ENCODE measurements at places on chromosomes 5 and 9.

DNA sequence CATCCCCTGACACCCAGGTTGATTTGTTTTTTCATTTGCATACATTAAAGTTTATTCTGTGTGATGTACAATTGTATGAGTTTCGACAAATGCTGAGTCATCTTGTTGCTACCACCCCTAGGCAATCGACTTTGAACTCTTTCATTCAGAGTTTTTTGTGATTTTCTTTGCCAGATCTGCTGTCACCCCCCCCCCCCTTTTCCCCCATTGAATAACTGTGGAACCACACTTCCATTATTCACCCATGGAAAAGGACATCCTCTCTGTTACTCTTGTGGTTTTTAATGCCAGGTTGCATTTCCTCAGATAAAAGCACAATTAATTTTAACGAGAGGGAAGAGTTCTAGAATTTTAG lies 13.7 kb upstream of the FAM120AOS start:
- no peak for DNase-seq

DNA sequence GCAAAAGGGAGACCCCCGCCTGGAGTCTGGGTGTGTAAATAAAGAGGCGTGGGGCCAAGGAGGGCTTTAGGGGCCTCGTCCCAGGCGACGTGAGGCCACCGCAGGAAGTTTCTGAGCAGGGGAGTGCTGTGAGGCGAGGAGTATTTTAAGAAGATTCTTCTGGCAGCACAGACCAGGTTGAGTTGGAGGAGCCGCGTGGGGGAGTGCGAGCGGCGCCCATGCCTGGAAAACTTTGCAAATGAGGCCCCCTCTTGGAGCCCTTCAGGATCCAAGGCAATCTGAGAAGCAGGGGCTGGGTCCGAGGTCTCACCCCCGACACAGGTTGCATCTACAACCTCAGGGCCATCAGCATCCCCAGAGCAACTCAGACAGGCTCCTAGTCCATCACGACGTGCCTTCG lies 24.3 kb upstream of the CPLX2 start:
- DNase-seq: no peak

DNA sequence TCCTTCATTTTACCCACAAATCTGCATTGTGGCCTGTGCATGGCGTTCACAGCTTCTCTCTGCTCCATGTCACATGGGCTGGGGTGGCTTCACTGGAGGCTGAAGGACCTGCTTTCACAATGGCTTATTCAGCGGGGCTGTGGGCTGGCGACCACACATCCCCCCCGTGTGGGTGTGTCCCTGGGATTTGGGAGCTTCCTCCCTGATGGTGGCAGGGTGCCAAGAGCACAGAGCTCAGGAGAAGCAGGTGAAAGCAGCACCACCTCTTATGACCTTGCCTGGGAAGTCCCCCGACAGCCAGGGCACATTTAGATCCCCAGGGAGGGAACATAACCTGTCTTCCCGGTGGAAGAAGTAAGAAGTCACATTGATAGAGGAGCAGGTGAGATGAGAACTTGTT lies 5.0 kb upstream of the MED10 start:
- no peak for DNase-seq

- no peak for DNase-seq
Measured at GRCh38 chr5:150253416-150254208, 36.0 kb downstream of the CAMK2A start.

DNA sequence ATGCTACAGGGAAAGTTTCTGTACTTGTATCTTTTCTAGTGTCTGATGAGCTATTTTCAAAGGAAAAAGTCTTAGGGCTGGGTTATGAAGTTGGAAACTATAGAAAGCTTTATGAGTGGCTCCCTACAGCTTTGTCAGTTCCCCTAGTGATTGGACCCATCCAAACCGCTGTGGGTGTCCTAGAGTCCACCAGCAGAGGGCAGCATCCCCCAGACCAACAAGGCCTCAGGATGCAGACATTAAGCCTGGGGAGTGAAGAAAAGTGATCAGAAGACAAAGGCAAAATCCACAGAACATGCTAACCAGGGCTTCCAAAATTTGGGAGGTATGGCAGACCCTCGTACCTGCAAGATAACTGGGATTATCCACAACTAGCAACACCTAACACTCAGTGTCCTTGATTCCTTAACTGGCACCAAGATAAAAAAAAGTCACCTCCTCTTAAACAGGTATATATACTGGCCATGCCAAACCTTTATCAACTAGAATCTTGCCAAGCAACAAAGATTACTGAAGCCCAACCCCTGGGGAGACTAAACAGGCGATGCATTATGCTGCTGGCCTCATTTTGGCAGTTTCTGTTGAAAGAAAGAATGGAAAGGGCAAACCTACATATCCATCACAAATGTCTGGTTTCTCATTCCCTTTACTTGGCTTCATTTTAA lies 110.4 kb upstream of the NR5A1 start:
- DNase-seq: peak; percentile 65

GRCh38 chr5:135030956-135031812 lies 2.8 kb downstream of the PITX1 start:
- no peak for DNase-seq

DNA sequence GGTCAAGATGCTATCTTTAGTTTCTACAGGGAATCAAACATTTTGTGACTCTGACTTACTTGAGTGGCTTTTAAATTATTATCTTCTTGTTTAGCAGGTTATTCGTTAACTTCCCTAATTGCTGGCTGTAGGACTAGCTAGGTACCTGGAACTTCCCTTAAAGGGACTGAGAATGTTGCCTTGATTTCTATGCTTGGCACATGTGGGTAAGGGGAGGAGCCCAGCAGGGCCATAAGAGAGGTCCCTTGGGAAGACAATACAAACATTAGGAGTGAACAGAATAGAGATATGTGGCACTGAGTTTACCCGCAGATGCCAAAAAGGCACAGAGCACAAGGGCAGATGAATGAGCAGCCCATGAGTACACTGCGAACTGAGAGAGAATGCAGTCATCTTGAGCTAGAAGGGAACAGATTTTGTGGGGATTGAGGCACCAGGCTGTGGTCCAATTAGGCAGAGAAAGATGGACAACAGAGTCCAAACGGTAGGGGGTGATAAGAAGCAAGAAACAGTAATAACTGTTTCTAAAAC lies 9.8 kb downstream of the CKMT2 start:
- DNase-seq: no peak

DNA sequence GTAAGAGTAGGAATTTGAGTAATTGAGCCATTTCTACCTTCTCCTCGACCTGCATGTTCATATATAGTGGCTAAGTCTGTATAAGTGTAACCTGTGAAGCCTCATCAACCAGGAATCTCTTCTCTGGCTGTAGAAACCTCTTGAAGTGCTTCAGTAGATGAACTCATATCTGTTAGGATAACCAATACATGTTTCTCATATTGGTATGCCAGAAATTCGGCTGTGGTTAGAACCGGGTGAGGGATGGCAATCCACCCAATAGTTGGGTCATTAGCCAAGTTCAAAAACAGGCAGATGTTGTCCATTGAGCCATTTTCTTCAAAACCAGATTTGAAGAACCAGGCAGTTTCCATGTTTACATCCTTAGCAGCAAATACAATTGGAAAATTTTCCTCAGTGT lies 28.9 kb upstream of the GSN start:
- no peak for DNase-seq

DNA sequence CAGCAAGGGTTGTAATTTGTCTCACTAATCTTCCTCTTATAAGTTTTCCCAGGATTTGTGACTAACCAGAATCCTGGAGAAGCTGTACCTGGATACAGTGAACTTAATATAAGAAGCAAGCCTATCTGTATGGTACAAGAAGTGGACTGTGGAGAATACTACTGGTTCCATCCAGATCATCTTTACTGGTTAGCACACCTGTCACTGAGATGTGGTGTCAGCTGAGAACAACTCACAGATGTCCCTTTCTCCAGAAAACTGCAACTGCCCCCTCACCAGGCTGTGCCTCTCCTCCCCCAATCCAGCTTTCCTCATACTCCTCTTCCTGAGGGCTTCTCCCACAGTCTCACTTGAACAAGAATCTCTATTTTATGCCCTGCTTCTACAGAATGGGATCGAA lies 4.9 kb downstream of the FBXO10 start:
- DNase-seq: no peak

GRCh38 chr9:392077-392804 lies 177.6 kb downstream of the DOCK8 start:
- DNase-seq: no peak

GRCh38 chr9:138099803-138100598 lies 222.4 kb downstream of the CACNA1B start:
- no peak for DNase-seq

- no peak for DNase-seq
Measured at GRCh38 chr9:136354592-136355085, 8.9 kb downstream of the DNLZ start.

- DNase-seq: no peak
Measured at GRCh38 chr5:45774528-45774927, 78.3 kb upstream of the HCN1 start.

DNA sequence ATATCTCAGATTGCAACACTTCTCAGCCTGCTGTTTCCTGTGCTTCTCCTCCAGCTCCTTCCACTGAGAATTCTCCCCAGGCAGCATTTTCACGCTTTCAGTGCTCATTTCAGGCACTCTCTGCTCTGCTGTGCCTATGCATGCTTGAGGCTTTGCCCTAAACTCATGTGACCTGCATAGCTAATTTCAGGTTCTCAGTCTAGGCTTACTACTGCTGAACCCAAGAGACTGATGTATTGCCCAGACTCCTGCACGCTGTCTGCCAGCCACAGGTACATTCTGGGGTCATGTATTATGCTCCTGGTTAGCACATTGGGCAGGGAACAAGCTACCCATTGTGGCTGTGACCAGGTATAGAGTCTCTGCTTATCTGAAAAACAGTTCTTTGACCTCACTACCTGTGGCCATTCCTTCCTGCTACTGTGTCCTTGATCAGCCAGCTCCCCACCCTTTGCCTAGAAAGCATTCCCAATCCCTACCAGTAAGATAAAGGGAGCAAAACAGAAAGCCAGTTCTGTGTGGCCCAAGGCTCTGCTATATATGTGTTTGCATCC lies 34.7 kb downstream of the PIP5K1B start:
- DNase-seq: no peak

- DNase-seq: no peak
Measured at GRCh38 chr9:96215841-96216240, 86.1 kb downstream of the HSD17B3 start.

DNA sequence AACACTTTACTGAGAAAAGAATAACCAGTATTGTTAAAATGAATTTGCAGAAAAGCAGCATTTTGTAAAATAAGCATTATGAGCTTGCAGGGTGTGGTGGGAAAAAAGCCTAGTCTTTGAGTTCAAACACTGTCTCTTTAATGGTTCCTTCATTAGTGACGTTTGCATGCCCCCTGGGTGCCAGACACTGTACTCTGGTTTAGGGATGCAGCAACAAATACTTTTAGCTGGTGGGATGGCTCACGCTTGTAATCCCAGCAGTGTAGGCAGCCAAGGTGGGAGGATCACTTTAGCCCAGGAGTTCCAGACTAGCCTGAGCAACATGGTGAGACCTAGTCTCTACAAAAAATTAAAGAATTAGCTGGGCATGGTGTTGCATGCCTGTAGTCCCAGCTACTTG lies 62.3 kb downstream of the MAST4 start:
- DNase-seq: no peak

- no peak for DNase-seq
Measured at GRCh38 chr9:112496074-112496722, 9.6 kb downstream of the KIAA1958 start.

DNA sequence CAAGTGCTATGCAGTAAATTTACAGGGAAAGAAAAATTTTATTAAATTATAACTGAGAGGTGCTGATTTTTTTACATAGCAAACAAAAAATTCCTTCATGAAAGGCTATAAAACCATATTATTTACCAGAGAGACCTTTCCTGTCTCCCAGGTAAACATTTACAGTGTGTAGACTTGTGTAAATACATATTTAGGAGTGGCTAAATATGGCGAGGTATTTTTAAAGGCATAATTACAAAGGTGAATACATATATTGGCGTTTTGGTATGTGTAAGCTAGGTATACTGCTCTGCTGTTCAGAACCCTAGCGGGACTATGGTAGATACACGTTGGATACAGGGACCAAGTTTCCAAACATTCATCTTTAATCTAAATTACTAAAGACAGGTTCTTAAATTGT lies 170.6 kb upstream of the MEF2C start:
- DNase-seq: no peak

GRCh38 chr9:130701059-130702022 lies 7.8 kb downstream of the EXOSC2 start:
- DNase-seq: peak; percentile 63

GRCh38 chr5:132226516-132227234 lies 978 bp downstream of the P4HA2 start:
- DNase-seq: no peak

- DNase-seq: no peak
Measured at GRCh38 chr9:127537014-127537413, 75.1 kb upstream of the STXBP1 start.

DNA sequence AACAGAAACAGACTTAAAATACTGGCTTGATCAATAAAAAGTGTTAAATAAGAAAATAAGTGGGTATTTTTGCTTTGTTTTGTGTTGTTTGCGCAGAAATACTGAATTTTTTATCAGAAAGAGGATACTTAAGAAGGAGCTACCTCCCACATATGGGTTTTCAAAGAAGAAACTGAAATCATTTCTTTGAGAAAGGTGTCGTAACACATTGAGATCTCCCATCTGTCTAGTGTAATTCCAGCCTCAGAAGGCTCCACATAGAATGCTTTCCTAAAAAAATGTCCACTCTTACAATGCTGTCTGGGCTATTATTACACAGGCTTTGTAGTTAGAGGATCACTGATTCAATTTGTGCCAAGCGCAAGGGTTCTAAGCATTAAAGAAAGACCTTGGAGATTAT lies 226.2 kb downstream of the EPB41L4A start:
- DNase-seq: no peak

DNA sequence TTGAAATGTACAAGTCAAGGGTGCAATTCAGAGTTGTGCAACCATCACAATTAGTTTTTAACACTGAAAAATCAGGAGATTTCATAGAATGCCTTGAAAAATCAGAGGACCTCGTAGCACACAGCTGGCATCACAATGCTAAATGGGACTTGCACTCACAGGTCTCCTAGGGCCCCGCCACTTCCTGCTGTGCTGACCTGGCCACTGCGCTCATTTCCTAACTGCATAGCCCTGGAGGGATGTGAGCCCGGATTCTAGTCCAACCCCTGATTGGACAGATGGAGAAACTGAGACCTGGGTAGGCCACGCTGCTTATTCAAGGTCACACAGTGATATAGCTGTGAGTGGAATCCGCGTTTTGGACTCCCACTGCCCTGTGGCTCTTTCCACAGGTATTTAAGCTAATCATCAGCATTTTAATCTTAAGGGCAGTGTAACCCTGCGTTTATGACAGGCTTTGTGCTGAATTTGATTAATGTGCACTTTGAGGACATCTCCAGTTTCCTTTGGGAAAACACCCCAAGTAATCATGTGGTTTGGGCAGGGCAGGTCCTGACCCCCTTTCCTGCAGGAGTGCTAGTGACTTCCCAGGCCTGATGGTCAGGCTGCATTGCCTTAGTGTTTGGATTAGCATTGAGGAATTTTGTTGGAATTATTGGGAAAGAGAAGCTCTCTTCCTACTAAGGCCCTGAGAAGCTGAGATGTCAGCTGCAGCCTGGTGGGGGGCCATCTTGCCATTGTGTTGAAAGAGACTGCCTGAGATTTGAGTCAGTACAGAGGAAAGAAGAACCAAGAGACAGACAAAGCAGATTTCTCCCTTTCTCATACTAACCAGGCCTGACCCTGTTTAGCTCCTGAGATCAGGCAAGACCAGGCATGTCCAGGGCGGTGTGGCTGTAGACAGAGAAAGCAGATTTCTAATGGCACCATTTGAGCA lies 36.2 kb downstream of the STC2 start:
- DNase-seq: no peak

All from stimulated activated CD4-positive, alpha-beta T cell treated with anti-CD3 and anti-CD28 coated beads, Interleukin-1b, Interleukin-23, amount 100 ng/mL, for 4 hours (primary cell).